CMK (cell line): ENCODE measurements at places on chromosomes 11 and 22.

DNA sequence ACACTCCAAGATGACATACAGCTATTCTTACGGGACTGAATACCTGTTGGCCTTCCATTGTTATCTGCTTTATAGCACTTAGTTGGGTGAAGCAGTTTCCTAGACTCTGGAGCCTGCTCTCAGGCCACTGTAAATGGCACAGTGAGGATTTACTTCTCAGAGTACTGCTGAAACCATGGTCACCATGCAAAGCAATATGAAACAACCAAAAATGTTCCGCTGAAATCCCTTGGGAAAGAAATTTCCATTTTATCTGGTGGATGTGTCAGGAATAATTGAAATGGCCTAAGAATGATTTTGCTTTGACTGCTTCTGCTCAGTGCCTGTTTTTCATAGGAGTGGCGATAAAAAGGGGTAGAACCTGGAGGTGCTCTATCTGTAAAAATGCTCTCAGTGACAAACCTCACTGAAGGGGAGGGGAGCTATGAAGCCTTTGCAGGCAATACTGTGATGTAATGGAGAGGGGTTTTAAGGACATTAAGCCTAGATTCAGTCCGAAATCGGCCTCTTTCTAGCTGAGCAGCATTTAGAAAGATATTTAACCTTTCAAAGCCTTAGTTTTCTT, 651.6 kb upstream of the ANO5 start:
- DNase-seq, result no peak

DNA sequence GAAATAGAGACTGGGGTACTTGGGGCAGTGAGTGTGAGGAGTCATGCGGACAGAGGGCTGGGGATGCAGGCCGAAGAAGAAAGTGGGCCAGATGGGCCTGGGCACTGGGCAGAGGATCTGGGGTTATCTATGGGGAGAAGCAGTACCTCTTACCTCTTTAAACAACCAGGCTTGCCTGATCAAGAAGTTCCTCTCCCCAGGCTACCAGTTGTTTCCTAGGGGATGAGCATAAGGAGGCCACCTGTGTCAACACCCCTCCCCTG, 98.4 kb upstream of the PITPNB start:
- no peak for DNase-seq

GRCh38 chr11:95647355-95647754, 142.2 kb downstream of the FAM76B start:
- DNase-seq, result no peak

- DNase-seq, result no peak
Measured at GRCh38 chr11:74675761-74676160, 55.5 kb downstream of the CHRDL2 start.

DNA sequence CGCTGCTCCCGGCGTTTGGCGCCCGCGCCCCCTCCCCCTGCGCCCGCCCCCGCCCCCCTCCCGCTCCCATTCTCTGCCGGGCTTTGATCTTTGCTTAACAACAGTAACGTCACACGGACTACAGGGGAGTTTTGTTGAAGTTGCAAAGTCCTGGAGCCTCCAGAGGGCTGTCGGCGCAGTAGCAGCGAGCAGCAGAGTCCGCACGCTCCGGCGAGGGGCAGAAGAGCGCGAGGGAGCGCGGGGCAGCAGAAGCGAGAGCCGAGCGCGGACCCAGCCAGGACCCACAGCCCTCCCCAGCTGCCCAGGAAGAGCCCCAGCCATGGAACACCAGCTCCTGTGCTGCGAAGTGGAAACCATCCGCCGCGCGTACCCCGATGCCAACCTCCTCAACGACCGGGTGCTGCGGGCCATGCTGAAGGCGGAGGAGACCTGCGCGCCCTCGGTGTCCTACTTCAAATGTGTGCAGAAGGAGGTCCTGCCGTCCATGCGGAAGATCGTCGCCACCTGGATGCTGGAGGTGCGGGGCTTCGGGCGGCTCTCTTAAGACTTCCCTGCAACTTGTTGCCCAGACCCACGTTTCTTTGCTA, at the start of gene CCND1:
CCND1 (plus strand) TSS at position 162 of the 587 bp plus-strand sequence; CDS start at position 320, 158 bp downstream.
- no peak for DNase-seq

GRCh38 chr11:2296913-2297622, 4.7 kb downstream of the C11orf21 start:
- DNase-seq, result no peak

GRCh38 chr22:25833676-25834075, 91.7 kb downstream of the MYO18B start:
- DNase-seq, result no peak

- no peak for DNase-seq
Measured at GRCh38 chr11:108788565-108789199, 123.8 kb downstream of the DDX10 start.

GRCh38 chr11:47251751-47252150, 3.1 kb upstream of the ACP2 start:
- no peak for DNase-seq

DNA sequence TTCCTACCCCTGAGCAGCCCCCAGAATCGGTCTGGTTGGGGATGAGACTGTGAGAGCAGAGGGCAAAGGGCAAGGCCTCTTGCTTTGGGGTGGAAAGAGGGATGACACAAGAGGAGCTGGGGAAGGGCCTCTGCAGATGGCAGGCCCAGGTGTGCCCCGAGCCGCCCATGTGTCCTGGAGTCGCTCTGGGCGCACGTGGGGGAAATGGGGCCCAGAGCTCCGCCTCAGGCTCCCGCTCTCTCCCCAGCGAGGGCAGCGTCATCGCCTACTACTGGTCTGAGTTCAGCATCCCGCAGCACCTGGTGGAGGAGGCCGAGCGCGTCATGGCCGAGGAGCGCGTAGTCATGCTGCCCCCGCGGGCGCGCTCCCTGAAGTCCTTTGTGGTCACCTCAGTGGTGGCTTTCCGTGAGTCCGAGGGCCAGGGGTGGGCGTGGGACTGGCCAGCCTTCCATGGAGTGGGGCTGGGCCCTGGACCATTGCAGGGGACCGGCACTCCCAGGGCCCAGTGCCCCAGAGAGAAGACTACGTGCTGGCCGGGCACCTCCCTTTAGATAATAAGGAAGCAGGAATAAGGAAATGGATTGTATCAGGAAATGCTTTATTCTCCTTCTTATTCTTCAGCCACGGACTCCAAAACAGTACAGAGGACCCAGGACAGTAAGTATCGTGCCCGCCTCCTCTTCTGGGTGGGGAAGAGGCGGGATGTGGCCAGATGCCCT, 30.1 kb downstream of the ST14 start:
- DNase-seq, result no peak

DNA sequence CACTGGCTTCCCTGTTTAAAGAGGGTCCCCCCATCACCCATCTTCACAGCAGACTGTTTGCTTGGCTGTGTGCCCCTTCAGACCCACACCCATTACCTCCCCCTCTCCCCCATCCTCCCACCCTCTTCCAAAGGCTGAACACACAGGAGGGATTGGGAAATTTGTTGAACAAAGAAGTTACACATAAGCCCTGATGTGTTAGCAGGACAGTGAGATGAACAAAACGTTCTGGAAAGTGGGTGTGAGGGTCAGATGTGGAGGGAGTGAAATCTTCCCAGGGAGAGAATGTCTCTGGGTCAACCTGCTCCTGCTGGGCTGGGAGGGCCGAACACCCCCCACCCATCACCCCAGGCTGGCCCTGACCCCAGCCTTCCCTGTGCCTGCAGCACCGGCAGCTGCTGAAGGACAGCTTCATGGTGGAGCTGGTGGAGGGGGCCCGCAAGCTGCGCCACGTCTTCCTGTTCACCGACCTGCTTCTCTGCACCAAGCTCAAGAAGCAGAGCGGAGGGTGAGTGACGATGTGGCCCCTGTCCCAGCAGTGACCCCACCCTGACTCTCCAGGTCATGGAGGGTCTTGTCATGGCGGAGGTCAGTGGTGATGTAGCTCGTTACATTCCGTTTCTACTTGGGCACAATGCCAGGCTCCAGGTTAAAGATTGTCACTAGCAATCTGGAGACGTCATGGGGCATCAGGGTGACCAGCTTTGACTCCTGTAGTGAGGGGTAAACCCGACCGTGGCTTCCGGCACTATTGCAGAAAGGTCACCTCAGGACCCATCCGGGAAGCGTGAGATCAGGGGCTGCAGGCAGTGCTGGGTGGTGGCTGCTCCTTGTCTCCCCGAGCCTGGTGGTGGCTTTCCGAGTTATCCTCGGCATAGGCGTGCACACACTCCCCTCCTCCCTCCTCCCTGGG, 103.5 kb downstream of the BCR start:
- DNase-seq, result no peak

DNA sequence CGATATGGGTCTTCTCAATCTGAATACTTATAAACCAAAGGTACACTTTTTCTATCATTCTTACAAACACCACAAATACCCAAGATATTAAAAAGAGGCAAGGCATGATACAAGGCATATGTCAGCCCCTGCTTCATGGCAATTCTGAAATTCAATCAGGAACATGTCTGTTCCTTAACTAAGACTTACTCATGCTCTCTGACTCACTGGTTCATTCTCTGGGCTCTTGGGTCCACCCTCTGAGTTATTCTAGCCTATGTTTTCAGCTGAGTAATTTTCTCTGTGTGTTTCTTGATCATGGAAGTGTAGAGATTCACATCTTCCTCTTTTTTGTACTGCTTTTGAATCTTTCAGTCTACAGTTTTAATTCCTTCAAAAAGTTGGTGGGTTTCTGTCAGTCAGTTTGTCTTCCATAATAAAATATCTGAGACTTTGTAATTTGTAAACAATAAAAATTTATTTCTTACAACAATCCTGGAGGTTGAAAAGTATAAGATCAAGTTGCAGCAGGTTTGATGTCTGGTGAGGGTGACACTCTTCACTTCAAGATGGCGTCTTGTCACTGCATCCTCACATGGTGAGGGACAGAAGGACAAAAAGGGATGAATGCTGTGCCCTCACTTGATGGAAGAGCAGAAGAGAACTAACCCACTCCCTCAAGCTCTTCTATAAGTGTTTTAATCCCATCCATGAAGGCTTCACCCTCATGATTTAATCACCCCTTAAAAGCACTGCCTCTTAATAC, 211.7 kb downstream of the FAM76B start:
- DNase-seq, result no peak
